Left ventricle myocardium inferior (tissue), 1 donor: ENCODE measurements at places on chromosomes 5 and 9. TPM values are rescaled to one million over a fixed set of nuclear protein-coding genes. Genes with fewer than 3 reads are reported as not detected.

DNA sequence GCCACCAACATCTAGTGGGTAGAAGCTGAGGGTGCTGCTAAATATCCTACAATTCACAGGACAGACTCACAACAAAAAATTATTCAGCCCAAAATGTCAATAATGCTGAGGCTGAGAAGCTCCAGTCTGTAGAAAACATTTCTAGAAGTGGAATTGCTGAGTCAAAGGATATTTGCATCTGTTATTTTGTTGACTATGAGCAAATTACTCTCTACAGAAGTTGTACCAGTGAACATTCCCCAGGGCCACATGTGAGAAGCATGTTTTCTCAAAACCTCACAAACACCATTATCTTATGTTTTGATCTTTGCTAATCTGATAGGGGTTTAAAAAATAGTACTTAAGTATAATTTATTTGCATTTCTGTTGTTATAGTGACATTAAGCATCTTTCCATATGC, 15.4 kb downstream of the ITK start:
- peaks cover 68% of the 10 kb centered on the region for H3K27me3 ChIP-seq
- no peak overlapping the region for H3K4me3 ChIP-seq
- H3K36me3 ChIP-seq: no peaks in the 10 kb centered on the region
- no peak overlapping the region for H3K27ac ChIP-seq
- H3K4me1 ChIP-seq: no peaks in the 10 kb centered on the region

DNA sequence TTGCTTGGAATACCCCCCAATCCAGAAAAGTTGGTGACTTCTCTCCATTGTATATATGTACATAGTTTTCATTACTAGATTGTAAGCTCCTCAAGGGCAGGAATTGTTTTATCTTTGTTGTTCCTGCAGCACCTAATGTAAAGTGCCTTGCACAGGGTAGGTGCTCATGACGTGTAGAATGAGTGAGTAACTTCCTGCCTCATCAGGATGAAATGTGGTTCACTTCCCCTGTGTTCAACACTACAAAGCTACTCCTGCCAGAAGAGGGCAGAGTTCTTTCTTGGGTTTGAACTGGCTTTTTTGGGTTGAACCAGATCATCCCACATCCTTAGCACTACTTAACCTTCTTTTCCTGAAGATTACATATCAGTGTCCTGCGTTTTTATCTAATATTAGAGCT, 23.9 kb downstream of the GTF3C4 start:
- H3K4me1 ChIP-seq: no peaks in the 10 kb centered on the region
- no peaks in the 10 kb centered on the region for H3K27me3 ChIP-seq
- no peak overlapping the region for H3K4me3 ChIP-seq
- H3K36me3 ChIP-seq: peaks cover 18% of the 10 kb centered on the region
- H3K27ac ChIP-seq: no peak overlapping the region
- no peak for DNase-seq

- H3K27me3 ChIP-seq: no peaks in the 10 kb centered on the region
- peaks cover 17% of the 10 kb centered on the region for H3K4me1 ChIP-seq
- no peak overlapping the region for H3K27ac ChIP-seq
- no peak for DNase-seq
- no peak overlapping the region for H3K4me3 ChIP-seq
- H3K36me3 ChIP-seq: no peaks in the 10 kb centered on the region
Observed at GRCh38 chr5:71905834-71906711, 187.0 kb downstream of the CARTPT start.

- no peak overlapping the region for H3K4me3 ChIP-seq
- peaks cover 41% of the 10 kb centered on the region for H3K4me1 ChIP-seq
- no peak overlapping the region for H3K27ac ChIP-seq
- DNase-seq: peak; percentile 53
Observed at GRCh38 chr9:34633851-34634550, 3.6 kb downstream of the SIGMAR1 start.

- DNase-seq: no peak
- no peak overlapping the region for H3K27ac ChIP-seq
- H3K4me1 ChIP-seq: peaks cover 9% of the 10 kb centered on the region
Observed at GRCh38 chr9:84716217-84716616, 46.7 kb downstream of the NTRK2 start.

- H3K27me3 ChIP-seq: no peaks in the 10 kb centered on the region
- H3K36me3 ChIP-seq: peaks cover 24% of the 10 kb centered on the region
- DNase-seq: no peak
Observed at GRCh38 chr5:62627121-62627520, 48.5 kb downstream of the LRRC70 start.

DNA sequence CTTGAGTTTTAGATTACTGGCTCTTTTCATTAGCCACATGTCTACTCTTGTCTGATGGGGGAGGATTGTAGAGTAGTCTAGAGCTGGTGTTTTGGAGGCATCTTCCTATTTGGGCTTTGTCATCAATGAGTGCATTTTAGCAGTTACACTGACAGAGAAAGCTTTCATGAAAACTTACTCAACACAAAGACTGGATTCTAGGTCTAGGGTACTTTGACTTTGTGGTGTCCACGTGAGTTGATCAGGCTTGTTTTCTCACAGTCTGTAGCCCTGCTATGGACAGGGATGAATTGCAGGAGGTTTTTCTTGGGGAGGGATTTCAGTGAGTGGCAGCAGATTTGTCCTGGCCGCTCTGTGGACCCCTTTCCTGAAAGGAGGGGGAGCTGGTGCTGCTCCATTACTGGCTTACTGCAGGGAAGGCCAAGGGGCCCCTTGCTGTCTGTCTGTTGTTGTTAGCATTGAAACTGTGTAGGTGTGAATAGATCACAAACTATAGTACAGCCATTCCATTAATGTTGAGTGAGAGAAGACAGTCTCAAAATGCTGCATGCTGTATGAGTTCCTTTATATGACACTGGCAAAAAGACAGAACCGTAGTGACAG, 6.6 kb downstream of the TRIO start:
- H3K36me3 ChIP-seq: no peaks in the 10 kb centered on the region
- peaks cover 88% of the 10 kb centered on the region for H3K4me1 ChIP-seq
- no peak for DNase-seq
- H3K27ac ChIP-seq: no peak overlapping the region
- H3K27me3 ChIP-seq: no peaks in the 10 kb centered on the region

DNA sequence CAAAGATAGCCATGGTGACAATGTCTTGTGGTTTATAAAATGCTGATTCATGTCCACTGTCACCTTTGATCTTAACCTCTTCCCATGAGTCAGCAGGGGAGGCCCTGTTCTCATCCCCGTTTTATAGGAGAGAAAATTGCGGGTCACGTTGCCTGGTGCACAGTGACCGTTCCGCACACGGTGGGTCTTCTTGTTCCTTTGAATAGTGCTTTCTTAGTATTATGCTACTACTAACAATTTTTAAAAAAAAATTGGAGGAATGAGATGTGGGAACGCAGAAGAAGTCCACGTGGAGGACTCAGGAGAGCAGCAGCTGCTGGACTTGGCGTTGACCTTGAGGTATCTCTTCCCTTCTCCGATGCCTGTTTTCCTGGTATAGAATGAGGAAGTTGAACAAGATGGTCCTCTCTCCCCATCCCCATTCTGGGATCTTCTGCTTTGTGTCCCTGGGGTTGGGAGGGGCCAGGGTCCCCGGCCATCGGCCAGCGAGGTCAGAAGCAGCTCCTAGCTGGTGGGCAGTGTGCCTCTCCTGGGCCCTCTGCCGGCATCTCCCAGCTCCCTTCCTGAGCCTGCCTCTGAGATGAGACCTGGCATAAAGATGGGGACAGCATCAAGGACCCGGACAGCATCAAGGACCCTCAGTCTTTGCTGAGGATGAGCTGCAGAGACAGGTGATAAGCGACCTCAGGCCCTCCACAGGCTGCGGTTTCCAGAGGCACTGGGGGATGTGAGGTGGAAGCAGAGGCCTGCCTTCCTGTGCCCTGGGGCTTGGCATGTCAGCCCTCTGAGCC, 143.9 kb downstream of the C9orf50 start:
- no peak overlapping the region for H3K4me3 ChIP-seq
- H3K27me3 ChIP-seq: no peaks in the 10 kb centered on the region
- no peak for DNase-seq
- peaks cover 45% of the 10 kb centered on the region for H3K4me1 ChIP-seq

The OR13C9 gene
- total RNA-seq: not detected

The CDC20B gene
- not detected for total RNA-seq

The WHRN gene
- total RNA-seq: 0.80 TPM

The TLX3 gene
- total RNA-seq: not detected
